ENCODE measurements at places on chromosomes 7 and 10.

DNA sequence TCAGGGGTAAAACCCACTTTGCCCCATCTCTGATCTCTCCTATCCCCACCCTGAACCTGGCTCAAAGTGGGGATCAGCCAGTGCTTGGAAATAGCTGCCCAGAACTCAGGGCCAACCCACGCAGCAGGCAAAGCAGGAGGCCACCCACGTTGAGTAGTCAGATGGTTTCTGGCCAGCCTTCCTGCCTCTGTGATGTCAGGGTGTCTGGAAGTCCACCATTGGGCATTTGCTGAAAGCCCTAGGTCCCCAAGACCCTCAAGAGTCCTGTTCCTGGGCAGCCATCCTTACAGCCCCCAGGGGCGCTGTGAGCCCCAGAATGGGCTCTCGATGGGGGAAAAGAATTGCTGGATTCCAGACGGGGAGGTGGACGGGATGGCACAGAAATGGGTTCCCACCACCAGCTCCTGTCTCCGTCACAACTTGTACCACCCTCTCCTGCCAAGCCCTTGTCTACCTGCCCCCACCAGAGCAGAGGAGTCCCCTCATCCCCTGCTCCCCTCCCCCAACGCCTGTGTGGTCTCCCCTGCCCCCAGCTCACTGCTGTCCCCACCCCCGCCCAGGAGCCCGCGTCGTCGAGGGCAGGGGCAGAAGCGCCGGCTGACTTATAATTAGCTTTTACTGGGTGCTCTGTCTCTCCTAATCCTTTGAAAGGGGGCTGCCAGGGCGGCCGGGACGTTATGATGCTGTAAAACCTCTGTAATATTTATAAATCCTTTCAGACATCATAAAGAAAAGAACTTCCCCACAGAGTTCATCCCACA is 3.9 kb downstream of the MYL10 start:
- no peak for DNase-seq

- no peak for DNase-seq
These were observed 198.8 kb downstream of the BMPER start for GRCh38 chr7:34104115-34104514.

DNA sequence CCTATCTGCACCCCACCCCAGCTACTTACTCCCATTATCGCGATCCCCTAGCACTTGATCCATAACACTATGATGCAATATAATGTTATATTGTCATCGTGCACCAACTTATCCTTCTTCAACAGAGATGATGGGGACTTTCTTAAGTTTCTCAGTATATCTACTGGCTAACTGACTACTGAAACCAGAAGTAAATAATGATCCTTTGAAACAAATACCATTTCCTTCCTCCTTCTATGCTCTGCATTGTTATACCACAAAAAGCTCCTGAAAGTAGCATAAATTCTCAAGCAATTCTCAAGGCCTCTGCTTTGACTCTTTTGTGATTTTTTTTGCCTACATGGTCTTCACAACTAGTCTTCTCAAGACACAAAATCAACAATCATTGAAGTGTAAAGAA is 68.9 kb downstream of the HTR7 start:
- DNase-seq: no peak

- DNase-seq: no peak
These were observed 5.4 kb upstream of the HERPUD2 start for GRCh38 chr7:35700333-35700732.

DNA sequence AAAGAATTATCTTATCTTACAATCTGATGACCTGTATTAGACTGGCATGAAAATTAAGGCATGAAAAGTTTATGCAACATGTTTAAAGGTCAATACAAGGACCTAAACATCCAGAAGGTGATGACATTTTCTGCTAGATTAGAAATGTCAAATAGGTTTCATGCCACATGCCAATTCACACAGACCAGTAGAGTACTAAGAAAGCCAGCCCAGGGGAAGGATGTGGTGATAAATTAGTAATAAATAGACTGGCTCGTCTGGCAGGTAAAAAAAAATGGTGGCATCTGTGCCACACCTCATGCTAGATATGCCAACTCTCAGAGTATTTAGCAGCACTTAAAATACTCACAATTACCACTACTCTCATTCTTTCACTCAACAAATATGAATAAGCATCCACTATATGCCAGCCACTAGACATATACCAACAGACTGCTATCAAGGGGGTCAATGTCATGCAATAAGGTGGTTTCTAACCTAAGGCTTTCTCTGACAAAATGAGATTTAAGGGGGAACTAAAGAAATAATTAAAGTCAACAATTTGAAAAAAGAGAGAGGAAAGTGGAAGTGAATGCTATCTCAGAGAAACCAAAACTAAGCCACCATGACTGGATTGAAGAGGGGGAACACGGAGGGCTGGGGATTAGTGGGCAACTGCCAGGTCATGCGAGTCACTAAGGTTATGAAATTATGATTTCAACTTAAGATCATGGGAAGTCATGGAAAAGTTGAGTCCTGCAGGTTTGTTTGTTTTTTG is 83.5 kb downstream of the SGMS1 start:
- no peak for DNase-seq

DNA sequence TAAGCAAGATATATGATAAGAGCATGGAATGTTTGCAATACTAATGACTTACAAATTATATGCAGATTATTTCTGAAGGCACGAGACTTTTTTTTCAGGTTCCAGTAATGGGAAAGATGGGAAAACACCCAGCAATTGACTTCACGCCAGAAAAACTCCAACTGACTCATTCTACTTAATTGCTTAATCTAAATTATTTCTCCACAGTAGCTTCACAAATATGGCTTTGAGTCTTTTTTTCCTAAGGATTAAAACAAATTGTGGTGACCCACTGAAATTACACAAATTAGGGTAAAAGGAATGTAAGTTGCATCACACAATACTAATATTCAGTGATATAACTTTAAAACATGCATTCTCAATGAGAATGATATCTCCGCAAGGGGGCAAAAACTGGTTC is 138.7 kb downstream of the GNAI1 start:
- no peak for DNase-seq

DNA sequence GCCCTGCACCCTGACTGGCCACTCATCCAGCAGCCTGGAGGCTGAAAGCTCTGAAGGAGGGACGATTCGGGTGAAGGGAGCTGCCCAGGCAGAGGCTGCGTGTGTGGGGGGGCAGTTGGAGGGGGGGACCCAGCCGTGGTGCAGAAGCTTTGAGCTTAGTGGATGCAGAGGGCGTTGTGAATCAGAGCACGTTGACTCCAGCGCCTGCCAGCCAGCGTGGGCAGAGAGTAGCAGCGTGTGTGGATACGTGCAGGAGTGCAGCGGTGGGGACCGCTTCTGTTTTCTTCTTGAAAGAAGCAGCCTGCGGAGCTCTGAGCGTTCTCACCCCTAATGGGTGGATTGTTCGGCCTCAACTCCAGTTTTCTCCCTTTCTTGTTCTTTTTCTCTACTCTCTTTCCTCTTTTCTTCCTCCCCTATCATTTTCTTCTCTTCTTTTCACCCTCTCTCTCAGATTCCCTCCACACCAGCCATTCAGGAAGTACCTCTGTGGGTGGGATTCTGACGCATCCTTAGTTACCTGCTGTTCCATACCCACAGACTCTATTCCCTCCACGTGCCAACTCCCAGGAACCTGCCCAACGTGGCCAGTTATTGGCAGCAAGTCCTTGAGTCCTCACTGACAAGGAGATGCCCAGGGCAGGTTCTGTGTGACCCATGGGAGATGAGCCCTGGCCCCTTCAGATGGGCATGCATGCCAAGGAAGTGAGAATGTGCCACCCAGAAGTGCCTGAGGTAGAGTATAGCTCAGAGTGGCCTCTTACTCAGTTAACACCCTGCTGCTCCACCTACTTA is 47.4 kb downstream of the SORCS3 start:
- no peak for DNase-seq

GRCh38 chr7:50869108-50869725 is 86.5 kb upstream of the GRB10 start:
- DNase-seq: no peak

DNA sequence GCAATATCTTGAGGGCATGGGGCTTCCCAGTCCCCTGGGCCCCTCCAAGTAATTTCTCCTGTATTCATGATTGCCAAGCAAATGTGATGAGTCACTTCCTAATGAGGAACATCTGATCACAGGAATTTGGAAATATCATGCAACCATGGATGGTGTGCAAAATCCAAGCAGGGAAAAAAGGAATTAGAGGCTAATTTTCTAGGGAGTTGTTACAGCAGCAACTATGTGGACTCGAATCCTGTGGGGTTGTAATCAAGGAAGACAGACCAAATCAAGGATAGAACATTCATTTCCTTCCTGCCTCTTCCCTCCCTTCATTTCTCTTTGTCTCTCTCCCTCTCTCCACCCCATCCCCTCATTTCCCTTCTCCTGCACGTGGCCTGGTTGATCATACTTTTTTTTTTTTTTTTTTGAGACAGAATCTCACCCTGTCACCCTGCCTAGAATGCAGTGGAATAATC is 23.9 kb upstream of the AGFG2 start:
- no peak for DNase-seq

- no peak for DNase-seq
These were observed 369.3 kb downstream of the PAXIP1 start for GRCh38 chr7:154633641-154634040.

GRCh38 chr7:16422103-16422435 is 731 bp upstream of the CRPPA start:
- DNase-seq: no peak

DNA sequence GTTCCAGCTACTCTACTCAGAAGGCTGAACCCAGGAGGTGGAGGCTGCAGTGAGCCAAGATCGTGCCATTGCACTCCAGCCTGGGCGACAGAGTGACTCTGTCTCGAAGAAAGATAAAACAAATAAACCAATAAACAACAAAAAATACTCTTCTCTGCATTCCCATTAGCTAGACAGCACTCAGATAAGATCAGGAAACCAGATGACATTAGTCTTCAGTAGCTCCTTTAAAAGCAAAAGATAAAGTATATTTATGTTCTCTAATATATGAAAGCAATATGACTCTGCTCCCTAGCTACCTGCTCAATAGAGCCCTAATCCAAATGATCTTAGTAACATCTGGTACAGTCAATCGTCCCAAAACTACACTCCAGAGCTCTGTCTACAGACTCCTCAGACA is 212.9 kb downstream of the ELMO1 start:
- DNase-seq: no peak

DNA sequence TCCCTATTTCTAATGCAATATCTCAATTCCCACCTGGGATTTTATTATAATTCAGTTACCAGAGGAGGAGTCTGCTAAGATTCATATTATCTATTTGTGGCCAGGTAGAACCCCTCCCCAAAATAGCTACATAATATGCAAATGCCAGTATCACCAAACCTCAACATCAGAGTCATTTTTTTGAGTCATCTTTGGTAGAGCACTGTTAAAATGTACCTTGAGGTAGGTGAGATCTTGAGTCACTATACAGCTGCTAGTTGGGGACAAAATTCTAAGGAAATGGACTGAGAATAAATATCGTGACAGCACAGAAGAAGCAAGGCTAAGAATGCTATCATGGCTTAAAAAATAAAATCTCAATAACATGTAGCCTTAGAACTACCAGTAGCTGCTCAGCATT is 4.7 kb upstream of the CRYGN start:
- DNase-seq: no peak

DNA sequence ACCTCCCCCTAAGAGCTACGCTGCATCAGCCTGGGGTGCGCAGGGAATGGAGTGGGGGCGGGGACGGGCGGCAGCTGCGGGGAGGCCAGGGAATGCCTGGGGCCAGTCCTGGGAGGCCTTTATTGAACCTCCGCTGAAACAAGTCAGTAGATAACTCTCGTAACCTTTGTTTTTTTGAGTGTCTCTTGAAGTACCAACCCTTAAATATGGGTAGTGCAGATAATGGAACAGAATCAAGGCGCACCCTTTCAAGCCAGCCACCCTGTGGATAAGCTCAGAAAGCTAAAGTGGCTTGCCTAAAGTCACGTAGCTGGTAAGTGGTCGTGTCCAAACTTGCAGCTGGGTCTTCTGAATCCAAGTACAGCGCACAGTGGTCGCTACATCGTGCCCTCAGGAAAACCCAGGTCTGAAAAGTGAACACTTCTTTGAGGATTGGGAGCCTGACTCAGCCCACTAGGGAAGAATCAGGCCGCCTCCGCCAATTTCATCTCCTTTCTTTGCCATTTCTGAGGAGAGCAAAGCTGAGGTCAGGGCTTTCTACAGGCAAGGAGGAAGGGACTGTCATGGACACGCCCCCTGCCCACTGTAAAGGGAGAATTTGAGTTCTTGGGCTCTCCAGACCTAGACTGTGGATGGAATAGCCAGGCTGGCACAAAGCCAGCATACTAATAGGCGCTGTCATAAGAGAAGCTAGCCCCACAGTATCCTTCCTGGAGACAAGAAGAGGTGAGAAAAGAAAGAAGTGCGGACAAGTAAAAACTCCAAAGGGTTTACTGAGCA is 3.2 kb upstream of the EGR2 start:
- DNase-seq: no peak

DNA sequence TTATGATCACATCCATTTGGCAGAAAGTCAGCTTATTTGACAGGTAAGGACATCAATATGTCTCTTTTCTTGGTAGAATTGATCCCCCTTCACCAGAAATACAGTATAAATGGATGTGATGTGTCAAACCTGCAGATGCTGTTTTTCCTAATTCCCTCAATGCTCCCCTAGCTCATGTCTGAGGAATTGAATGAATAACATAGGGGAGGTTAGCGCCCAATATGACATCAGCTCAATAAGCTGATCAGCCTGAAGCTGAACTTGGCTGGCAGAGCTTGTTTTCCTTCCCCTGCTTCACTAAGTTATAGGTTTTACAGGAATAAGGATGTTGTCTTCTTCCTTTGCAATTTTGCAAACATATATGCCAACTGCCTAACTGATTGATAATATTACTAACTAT is 132.5 kb downstream of the REEP3 start:
- DNase-seq: no peak

DNA sequence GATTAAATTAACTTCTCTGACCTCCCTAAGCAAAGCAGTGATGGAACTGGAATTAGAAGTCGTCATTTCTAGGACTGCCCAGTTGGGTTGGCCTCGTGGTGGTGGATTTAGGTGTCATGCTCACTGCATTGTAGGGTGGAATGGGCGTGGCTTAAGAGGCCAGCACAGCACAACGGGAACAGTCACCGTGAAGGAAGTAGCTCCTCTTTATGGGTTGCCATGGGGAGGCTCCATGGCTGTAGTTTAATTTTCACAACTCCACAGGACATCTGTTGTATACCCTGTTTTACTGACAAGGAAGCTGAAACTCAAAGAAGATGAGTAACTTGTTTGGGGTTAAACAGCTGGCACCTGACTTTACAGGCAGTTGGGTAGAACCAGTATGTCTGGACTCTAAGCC is 208.3 kb downstream of the CELF2 start:
- DNase-seq: peak; percentile 34

- no peak for DNase-seq
These were observed 21.2 kb downstream of the ZMIZ2 start for GRCh38 chr7:44769776-44770294.
